CD8-positive, alpha-beta memory T cell (primary cell): ENCODE measurements at places on chromosomes 4 and X. TPM values are rescaled to one million over a fixed set of nuclear protein-coding genes. Genes with fewer than 3 reads are reported as not detected.

The POU3F4 gene
- not detected for total RNA-seq

The HAND2 gene
- not detected for total RNA-seq

The OPHN1 gene
- total RNA-seq, result not detected

The RIPPLY1 gene
- total RNA-seq, result not detected

The ZNF81 gene
- 8.9 TPM for total RNA-seq

The C4orf54 gene
- not detected for total RNA-seq

The NLRP2B gene
- not detected for total RNA-seq

The SPRY1 gene
- total RNA-seq, result 40.6 TPM

The TMEM165 gene
- 76.5 TPM for total RNA-seq

The MYOZ2 gene
- not detected for total RNA-seq

The OTC gene
- total RNA-seq, result 0.15 TPM

The XPNPEP2 gene
- 0.28 TPM for total RNA-seq

The FAM90A26 gene
- total RNA-seq, result not detected

The CTAG1A gene
- total RNA-seq, result not detected

The SUPT20HL2 gene
- total RNA-seq, result not detected

The MAGEA9B gene
- not detected for total RNA-seq

The SPANXN4 gene
- total RNA-seq, result not detected

The SGMS2 gene
- total RNA-seq, result 0.35 TPM

The TFDP3 gene
- not detected for total RNA-seq

The TRIM61 gene
- 3.3 TPM for total RNA-seq

The MAGEA12 gene
- not detected for total RNA-seq

The CFP gene
- 2.3 TPM for total RNA-seq

The RHOXF2 gene
- not detected for total RNA-seq

The FREM3 gene
- total RNA-seq, result not detected

The ZNF182 gene
- 6.9 TPM for total RNA-seq

The CSAG3 gene
- not detected for total RNA-seq

The CT45A5 gene
- not detected for total RNA-seq

The FRAS1 gene
- not detected for total RNA-seq
